ENCODE measurements at places on chromosomes 11 and 22.

- peak; percentile 3 for DNase-seq
These were observed 38.7 kb upstream of the E2F8 start for GRCh38 chr11:19279451-19279850.

DNA sequence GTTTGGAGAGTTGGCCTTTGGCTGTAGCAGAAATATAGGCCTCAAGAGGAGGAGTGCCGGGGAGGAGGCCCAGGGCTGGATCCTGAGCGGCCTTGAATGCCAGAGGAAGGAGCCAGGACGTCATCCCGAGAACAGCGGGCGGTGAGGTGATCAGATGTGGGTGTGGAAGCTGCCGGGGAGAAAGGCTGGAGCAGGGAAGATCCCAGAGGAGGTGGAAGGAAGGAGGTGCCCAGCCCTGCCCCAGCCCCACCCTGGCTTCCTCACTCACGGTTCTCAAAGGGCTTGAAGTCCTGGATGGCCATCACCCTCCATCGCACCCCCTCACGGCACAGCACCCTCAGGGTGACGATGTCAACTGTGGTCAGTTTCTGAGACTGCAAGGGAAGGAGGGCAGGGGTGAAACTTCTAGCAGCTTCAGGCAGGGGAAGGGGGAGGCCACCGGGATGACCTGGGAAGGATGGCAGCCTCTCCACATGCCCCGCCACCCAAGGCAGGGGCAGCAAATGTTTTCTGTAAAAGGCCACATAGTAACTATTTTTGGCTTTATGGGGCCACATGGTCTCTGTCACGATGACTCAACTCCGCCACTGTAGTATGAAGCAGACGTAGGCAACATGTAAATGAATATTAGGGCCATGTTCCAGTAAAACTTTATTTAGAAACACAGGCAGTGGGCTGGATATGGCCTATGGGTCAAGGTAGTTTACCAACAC lies 10.7 kb downstream of the IL2RB start:
- DNase-seq: no peak

DNA sequence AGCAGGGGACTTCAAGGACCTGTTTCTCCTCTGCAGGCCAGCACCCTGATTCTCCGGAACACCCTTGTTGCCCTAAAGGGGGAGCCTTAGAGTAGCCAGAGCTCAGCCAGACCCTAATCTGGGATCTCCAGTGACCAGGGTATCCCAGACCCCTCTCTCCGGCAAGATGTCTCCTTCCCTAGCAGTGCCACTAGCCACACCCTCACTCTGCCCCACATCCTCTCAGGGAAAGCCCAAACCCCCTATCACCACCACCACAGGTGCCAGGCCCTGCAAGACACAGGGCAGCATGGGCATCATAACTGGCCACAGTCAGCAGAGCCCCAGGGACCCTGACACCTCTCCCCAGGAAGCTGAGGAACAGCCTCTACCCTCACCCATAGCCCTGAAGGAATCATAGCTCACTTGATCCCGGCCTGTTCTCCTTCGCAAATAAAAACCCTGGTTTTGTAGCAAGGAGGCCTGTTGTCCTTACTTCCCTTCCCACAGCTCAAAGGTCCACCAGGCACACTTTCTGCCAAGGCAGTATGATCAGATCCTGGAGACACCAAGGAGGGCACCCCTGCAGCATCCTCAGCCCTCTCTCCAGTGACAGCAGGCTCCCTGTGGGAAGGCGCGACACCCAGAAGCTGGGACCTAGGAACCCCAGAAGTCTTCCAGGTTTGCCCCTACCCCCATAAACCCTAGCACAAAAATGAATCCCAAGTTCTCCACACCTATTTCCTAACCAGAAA lies 4.6 kb downstream of the CFL1 start:
- no peak for DNase-seq

DNA sequence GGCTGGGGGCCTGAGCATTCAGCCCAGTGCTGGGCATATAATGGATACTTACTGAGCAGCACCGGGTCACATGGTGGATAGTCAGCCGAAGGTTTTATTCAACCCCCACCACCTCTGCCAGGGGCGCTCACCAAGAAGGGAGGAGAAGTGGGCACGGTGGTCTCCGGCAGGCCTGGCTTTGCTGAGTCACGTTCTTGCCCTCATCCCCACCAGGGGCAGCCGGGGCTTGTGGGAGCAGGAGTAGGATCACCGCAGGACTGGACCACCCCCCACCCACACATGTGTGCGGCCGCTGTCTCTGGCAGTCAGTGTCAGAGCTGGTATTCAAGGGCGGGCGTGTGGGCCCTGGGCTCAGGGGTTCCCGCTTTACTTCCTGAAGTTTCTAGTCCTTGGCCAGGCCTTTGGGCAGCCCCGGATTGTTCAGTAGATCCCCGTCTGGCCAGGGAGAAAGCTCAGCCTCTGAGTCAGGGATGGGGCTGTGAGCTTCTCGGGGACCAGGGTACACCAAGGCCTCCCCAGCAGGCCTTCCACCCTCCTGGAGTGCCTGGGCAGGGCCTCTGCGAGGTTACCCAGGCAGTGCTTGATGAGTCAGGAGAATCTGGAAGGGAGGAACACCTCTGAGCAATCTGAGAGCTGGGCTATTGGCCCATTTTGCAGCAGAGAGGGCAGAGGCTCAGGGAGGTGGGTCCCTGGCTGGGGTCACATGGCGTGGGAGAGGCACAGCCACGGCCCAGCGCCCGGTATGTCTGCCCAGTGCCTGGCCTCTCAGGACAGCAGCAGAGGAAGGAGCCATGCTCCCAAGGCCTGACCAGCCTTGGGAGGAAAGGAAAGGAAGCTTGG lies 60.6 kb downstream of the RTL6 start:
- no peak for DNase-seq

DNA sequence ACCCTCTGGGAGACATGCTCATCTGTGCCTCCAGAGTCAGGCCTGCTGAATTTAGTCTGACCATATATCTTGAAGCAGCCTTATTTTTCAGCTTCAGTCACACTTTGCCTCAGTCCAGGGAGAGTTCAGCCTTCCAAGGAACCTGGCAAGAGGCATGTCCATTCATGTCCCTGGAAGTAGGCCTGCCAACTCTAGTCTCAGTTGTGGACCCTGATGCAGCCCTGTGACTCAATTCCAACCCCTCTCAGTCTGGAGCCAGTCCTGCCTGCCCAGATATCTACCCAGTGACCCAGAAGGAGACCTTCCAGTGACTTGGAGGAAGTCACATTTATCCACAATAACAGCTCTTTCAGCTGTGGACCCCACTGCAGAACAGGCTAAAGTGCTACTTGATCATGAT lies 566.6 kb downstream of the TMEM135 start:
- DNase-seq: no peak

- no peak for DNase-seq
These were observed 1034.3 kb downstream of the LRRC4C start for GRCh38 chr11:40425168-40425567.

DNA sequence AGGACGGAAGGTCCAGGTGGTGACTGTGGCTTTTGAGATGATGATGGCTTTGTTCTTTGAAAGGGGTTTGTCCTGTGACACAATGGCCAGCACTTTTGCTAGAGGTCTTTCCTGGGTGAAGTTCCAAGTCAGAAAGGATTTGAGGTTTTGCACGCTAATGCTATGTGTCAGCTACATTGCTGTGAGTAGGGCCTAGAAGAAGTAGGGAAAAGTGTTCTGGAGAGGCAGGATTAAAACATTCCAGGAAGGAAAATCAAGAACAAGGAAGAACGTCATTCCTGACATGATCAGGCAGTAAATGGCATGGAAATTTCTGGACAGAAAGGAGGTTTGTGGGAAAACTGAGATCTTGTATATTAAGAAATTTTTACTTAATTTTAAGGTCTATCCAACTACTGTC lies 290.7 kb downstream of the NTM start:
- no peak for DNase-seq

DNA sequence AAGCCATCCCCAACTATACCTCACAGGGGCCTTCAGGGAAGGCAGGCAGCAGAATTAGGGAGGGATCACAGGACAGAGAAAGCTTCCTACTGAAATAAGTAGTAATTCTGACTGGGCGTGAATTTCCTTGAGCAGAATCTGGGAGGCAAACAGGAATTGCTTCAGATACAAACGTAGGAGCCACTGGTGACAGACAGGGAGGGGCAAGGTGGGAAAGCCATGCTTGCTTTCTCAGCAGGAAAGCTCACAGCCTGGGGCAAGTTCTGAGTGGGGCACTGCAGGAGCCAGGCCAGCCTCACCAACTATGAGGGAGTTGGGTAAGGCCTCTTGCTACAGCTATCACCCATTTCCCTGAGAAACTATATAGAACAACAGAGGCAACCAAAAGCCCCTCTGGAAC lies 43.6 kb downstream of the ARHGAP32 start:
- DNase-seq: no peak

- no peak for DNase-seq
These were observed 34.1 kb downstream of the SERGEF start for GRCh38 chr11:17978553-17979287.

GRCh38 chr11:31487848-31488247 lies 21.6 kb downstream of the IMMP1L start:
- peak; percentile 32 for DNase-seq

GRCh38 chr11:36109850-36110606 lies 166.2 kb downstream of the LDLRAD3 start:
- DNase-seq: no peak

DNA sequence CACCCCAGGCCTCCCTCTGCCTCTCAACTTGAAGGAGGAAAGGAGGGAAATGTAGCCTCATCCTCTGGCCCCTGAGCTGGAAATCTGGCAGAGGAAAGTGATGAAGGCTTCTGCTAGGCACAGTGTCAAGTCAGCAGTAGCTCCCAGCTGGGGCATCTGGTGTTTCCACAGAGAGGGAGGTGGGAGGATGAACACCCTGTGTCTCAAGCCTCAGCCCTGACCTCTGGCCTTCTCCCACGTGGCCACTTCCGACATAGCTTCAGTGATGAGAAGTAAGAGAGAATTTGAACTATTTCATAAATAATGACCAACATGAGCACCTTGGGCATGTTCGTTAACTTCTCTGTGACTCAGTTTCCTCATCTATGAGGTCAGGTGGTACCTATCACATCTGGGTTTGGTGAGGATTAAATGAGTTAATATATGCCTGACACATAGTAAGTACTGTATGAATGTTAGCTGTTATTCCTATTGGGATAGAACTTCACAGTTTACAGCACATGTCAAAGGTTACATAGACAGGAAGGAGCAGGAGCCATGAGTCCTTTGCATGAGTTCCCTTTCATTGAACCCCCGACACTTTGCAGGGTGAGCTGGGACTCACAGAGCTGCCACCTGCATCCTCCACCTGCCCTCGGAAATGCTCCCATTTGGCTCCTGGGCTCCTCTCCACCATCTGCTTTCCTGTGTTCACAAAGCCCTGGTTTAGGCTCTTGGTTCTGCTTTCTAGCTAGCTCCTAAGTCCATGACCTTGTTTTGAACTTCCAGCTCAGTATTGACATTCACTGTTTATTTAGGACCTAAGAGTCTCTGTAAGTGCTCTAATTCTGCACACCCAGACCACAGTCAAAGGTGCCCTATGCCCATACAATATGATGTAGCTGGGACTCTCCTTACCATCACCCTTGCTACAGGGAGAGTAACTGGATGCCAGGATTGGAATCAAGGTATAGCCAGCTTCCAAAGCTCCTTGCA lies 61.7 kb downstream of the CSNK2A3 start:
- no peak for DNase-seq

GRCh38 chr11:122101625-122102291 lies 14.3 kb downstream of the BLID start:
- DNase-seq: no peak

GRCh38 chr11:93324500-93324899 lies 6.0 kb upstream of the DEUP1 start:
- no peak for DNase-seq

- no peak for DNase-seq
These were observed 104.7 kb downstream of the TBC1D22A start for GRCh38 chr22:46867106-46867505.

- DNase-seq: no peak
These were observed 16.0 kb downstream of the STK33 start for GRCh38 chr11:8577791-8578581.

DNA sequence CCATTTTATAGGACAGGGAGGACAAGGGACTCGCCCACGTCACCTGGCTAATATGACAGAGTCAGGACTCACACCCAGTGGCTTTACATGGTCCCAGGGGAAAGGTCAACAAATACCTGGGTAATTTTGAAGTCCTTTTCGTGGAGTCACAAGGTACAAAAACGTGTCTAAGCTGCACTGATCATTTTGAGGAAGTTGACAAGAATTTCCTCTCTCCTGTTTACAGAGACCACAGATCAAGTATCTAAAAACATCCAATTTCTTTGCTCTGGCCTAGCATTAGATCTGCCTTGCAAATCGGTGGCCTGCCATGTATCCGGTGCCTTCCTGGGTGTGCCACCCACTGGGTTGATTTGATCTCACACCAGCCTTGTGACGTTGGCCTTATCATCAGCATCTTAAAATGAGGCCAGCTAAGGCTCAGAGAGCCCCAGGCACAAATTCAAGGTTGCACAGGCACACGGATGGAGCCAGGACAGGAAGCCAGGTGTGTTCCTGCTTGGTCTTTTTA lies 17.6 kb downstream of the GDPD5 start:
- DNase-seq: peak; percentile 82

DNA sequence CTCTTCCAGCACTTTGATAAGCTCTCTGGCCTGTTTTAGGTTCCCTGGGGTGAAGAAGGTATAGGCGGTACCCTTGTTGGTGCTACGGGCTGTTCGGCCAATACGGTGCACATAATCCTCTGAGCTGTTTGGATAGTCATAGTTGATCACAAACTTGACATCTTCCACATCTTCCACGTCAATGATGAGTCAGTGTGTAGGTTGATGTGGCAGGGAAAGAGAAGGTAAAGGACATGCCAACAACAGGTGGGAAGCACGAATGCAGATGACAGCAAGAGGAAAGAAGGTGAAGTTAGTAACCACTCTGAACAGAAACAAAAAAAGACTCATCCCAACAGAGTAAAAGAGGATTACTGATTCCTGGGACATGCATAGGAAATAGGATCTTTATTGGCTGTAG lies 18.2 kb downstream of the DDX17 start:
- DNase-seq: no peak

DNA sequence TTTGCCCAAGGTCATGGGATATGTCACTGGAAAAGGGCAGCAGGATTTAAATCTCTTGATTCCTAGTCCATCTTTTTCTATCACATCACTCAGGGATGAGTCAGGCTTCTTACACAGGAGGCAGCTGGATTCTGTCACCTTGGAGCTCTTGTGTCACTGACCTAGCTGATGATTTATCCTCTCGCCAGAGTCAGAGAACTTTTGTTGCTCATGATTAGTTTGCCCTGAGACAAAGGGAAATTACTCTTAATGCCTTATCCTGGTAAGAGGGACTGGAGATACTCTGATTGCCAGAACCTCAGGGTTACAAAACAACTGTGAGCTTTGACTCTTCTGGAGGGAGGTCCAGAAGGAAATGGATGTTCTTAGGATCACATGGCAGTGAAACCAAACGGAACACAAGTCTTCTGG lies 10.1 kb downstream of the COA4 start:
- no peak for DNase-seq

GRCh38 chr11:70819022-70819421 lies 420.7 kb downstream of the CTTN start:
- DNase-seq: no peak

- DNase-seq: no peak
These were observed 863 bp downstream of the SIAE start for GRCh38 chr11:124672536-124673215.

Measured in CD4-positive, alpha-beta T cell treated with Interleukin-17A for 1 hour (primary cell).